Type B pancreatic cell (in vitro differentiated cells): ENCODE measurements at places on chromosomes 3 and 15. TPM values are rescaled to one million over a fixed set of nuclear protein-coding genes. Genes with fewer than 3 reads are reported as not detected.

Gene RIOX2
- total RNA-seq = 22.3 and 27.9 TPM in 2 replicates

Gene KCNMB3
- 2.0 and 2.4 TPM in 2 replicates for total RNA-seq

Gene RAB6B
- total RNA-seq = 21.2 and 48.2 TPM in 2 replicates

Gene ERICH6
- total RNA-seq = not detected in 2 replicates
